ENCODE measurements at places on chromosomes 1 and 21.

- no peak for DNase-seq
These were observed 38.3 kb downstream of the SDCCAG8 start for GRCh38 chr1:243293941-243294722.

DNA sequence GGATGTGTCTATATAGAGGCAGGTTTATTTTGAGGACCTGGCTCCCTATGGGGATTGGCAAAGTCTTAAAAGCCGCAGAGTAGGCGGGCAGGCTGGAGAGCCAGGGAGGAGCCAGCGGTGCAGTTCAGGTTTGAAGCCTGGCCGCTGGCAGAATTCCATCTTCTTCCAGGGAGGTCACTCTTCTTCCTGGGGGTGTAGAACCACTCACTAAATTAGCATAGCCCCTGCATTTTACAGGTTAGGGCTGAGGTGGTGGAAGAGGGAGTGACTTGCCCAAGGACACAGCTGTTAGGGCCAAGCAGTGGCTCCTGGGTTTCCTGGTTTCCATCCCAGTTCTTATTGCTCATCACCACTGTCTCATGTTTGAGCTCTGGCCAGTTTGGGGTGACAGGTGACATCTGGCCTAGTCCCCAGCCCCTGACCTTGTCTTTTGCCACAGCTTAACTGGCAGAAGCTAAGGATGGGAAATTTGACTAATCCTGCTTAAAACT is 1.4 kb downstream of the PINK1 start:
- no peak for DNase-seq

- no peak for DNase-seq
These were observed 16.2 kb upstream of the RNPC3 start for GRCh38 chr1:103509250-103509649.

GRCh38 chr1:181314959-181315358 is 168.4 kb upstream of the CACNA1E start:
- no peak for DNase-seq

All from stimulated activated CD4-positive, alpha-beta T cell treated with anti-CD3 and anti-CD28 coated beads, Interleukin-15, amount 100 ng/mL, for 48 hours (primary cell).